Suppressor macrophage treated with lipopolysaccharide for 1 hour (primary cell): ENCODE measurements at places on chromosomes 2 and 18.
A peak's percentile ranks its signal among the peaks of the same experiment; 100 is the strongest.

DNA sequence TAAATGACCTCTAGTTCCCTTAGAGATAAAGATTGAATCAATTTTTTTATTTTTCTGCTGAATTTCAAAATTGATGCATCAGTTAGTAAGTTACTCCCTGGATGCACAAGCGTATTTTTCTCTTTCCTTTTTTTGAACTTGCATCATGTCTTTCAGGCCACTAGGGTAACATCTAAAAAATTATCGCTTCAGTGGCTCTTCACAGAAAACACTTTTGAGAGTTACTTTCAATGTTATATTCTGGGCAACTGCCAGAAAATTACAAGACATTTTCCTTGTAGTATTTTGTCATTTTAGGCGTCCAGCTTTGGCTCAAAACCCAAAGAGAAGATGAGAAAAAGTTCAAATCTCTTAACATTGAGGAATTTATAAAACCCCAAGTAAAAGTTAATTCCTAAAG lies 59.8 kb downstream of the DSEL start:
- DNase-seq = no peak

- DNase-seq = no peak
Measured at GRCh38 chr2:55160422-55160821, 71.7 kb downstream of the CLHC1 start.

- DNase-seq = no peak
Measured at GRCh38 chr2:11377928-11378545, 33.6 kb upstream of the ROCK2 start.

GRCh38 chr18:45276878-45277277 lies 338.4 kb upstream of the SLC14A2 start:
- DNase-seq = no peak

DNA sequence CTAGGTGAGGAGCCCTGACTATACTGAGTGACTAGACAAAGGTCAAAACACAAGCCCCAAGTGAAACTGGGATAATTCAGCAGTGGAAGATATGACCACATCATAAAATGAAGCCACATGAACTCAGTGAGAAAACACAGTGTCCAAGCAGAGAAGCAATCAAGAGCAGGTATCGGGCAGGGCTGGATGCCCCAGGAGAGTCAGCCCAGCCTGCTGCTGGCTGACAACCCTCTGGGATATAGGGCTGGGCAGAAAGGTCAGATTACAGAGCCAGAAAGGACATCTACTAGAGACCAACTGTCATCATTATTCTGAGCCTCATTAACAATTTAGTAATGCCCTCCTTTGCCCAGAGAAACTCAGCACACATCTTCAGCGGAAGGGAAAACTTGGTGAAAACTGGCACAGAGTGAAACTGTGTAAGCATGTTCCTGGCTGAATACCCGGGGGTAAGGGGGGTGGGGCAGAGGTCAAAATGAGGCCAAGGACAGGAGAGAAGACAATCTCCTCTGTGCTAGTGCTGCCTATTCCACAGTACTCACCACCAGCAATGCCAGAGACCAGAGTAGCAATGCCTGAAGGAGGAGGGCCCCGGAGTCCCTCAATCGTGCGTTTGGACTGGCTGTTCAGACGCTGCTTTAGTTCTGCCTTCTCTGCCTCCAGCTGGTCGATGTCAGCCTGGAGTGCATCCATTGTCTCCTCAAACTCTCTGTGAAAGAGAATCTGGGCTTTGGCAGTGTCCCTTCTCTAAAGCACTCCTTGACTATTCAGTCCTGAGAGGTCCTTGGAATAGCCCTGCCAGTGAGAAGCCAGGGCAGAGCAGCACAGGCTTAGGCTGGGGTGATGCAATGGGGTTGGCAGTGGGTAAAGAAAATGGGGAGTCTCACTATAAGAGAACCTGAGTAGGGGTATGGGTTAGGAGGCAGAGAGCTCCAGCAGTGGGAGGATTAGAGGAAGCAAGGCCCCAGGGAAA lies 15.3 kb downstream of the DCTN1 start:
- DNase-seq = no peak

- no peak for DNase-seq
Measured at GRCh38 chr18:65934874-65935273, 184.1 kb downstream of the CDH7 start.

GRCh38 chr2:105779394-105779793 lies 34.7 kb downstream of the NCK2 start:
- DNase-seq = no peak

GRCh38 chr2:238280083-238280825 lies 8.2 kb downstream of the PER2 start:
- DNase-seq = no peak

DNA sequence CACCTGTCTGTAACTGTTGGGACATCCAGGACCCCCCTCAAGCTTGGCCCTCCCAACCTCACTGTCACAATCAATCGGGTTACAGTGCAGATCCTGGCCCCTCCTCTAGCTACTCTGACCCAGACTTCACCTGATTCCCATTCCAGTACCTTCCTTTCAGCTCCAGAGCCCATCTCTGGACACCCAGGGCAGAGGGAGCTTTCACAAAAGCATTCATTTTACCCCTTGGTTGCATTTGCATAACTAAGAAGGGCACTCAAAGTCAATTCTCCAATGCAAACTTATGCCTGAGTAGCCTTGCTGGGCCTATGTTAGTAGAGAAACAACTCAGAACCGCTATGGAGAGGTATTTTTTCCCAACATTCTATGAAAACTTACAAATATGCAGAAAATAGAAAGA lies 7.4 kb downstream of the ZAP70 start:
- no peak for DNase-seq

- no peak for DNase-seq
Measured at GRCh38 chr2:129887688-129888266, 91.7 kb upstream of the RAB6C start.

DNA sequence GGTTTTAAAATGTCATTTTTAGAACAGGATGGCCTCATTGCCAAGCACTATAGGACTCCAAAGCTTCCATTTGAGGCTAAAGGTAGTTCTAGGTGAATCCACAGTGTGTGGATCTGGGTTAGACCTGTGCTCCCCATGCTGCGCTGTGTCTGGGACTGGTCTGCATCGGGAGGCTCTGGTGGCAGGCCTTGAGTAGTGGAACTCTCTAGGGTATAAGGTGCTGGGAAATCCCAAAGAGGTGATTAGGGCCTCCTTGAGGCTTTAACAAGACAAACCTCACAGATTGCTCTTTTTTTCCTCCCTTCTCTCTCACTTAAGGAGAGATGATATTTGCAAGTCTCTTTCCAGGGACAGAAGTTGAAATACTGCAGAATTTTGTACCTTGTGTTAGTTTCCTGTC lies 9.3 kb downstream of the SEC11C start:
- no peak for DNase-seq

- no peak for DNase-seq
Measured at GRCh38 chr2:188443207-188443606, 151.5 kb downstream of the GULP1 start.

DNA sequence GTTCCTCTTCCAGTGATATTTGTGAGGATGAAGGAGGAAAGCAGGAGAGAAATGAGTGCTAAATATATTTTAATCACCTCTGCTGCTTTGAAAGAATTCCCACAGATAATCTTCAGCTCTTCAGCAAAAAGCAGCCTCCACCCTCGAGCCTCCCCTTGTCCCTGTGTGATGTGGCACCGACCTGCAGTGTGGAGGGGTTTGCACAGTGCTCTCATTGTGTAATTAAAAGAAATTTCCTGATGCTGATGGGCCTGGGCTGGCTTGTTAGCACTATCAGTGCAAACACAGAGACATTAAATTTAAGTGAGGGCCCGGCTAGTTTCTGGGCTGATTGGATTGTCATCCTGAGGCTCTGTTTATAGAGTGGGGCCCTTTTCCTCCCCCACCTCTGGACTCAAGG lies 53.4 kb downstream of the KIF5C start:
- no peak for DNase-seq

DNA sequence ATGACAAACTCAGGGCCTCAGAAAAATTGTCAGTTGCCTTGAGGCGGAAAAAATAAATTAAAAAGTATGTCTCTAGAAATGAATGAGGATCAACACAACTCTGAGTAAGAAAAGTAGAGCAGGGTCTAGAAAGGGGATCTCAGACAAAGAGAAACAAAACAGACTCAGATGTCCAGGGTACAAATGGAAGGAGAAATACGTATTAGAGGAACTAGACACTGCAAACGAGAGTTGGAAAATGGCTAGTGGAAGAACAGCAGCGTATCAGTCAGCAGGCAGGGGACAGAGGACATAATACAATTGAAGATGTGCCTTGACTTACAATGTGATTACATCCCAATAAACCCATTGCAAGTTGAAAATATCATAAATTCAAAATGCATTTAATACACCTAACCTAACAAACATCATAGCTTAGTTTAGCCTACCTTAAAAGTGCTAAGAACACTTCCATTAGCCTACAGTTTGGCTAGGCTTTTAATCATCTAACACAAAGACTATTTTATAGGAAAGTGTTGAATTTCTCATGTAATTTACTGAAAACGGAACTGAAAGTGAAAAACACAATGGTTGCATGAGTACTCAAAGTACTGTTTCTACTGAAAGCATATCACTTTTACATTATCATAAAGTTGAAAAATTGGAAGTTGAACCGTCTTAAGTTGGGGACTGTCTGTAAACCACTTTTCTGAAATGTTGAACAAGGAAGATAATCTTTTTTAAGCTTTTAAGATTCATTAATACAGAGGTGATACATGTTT lies 182.8 kb downstream of the NBAS start:
- DNase-seq = no peak

DNA sequence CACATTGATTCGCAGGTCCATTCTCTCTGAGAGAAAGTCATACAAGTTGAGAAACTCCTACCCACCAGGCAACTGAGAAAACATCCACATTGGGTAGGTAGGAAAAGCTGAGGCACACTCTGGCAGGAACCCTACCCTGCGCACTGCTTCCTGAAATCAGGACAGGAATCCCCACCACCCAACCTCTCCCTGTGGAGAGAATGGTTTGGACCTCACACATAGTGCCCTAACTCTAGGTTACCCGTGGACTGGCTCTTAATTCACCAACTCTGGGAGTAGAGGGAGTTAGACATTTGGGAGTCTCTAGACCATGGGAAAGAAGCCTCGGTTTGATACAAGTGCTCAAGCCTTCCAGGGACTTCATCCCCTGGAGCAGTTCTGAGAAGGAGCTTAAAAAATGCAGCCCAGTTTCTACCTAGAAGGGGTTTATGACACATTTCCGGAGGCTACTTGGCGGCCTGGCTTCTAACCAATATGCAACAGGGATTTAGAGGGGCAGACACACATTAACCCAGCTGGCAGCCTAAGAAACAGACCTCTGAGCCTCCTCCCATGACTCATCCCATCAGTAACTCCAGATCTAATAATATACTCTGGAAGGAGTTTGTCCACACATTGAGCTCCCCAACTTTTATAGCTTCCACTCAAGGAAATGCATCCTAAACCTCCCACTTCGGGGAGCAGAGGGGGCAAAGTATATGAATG lies 136.7 kb downstream of the EML6 start:
- no peak for DNase-seq

GRCh38 chr2:10168221-10168620 lies 45.7 kb downstream of the RRM2 start:
- no peak for DNase-seq

- no peak for DNase-seq
Measured at GRCh38 chr18:10860928-10861327, 288.4 kb downstream of the PIEZO2 start.

GRCh38 chr2:44135296-44135695 lies 33.4 kb upstream of the PPM1B start:
- DNase-seq = no peak

DNA sequence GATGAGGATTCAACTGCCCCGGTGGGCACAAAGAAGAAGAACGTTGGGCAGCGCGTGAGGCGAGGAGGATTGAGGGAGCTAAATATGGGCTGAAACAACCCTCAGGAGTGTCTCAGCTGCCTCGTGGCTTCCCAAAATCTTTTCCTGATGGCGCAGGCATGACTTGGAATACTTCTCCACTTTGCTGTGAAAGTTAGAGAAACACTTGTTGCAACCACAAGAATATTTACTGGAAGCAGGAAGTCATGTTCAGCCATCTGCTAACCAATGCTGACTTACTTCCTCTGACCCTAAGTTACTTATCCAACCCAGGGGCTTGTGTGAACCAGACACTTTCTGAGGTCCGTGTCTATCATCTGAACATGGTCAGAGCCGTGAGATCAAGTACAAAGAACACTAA lies 148.8 kb downstream of the ARL4C start:
- peak; percentile 20 for DNase-seq

GRCh38 chr2:203237346-203238238 lies 1.2 kb upstream of the CYP20A1 start:
- no peak for DNase-seq

- DNase-seq = no peak
Measured at GRCh38 chr2:172813314-172813888, 77.8 kb downstream of the RAPGEF4 start.

- DNase-seq = peak; percentile 49
Measured at GRCh38 chr2:168002021-168002553, 245.3 kb downstream of the STK39 start.

GRCh38 chr2:172395503-172395902 lies 31.9 kb upstream of the ITGA6 start:
- DNase-seq = no peak

GRCh38 chr2:214801068-214801467 lies 8.4 kb downstream of the BARD1 start:
- DNase-seq = no peak

- DNase-seq = peak; percentile 79
Measured at GRCh38 chr2:30072250-30072842, 74.5 kb upstream of the YPEL5 start.

DNA sequence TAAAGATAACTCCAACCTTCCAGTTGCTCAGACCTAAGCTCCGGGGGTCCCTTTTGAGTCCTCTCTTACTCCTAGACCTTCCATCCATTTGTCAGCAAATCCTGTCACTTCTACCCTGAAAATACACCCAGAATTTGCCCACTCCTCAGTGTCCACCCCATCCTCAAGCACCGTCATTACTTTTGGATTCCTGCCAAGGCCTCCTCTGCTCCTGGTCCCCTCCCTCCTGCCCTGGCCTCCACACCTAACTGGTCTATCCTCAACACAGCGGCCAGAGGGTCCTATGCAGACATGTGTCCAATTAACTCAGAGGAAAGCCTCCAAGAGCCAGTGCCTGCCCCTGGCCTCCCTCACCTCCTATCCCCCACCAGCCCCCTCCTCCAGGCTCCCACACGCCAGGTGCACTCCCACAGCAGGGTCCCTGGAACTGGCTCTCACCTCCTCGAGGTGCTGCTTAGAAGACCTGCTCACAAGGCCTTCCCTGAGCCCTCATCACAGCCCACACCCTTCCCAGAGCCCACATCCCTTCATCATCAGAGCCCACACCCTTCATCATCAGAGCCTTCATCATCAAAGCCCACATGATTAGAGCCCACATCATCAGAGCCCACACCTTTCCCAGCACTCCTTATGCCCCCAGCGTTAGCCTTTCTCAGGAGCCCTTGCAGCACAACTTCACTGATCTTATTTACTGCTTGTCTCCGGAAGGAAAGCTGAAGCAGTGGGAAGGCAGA lies 20.4 kb downstream of the FAM178B start:
- DNase-seq = no peak

DNA sequence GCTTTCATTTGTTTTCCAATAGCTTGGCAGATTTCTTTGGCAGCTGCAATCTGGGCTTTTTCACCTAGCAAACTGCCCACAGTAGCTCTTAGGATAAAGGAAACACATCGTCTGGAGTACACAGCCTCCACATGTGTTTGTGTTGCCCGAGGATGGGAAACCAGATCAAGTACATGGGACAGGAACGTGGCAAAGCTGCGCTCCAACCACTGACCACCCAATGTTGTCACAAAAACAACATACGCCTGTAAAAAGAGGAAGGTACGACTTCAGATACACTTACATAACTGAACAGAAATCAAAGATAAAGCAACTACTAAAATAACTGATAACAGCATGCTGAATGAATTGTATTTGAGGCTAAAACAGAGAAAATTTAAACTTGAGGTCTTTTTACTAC lies 15.5 kb downstream of the HEATR5B start:
- no peak for DNase-seq

- DNase-seq = peak; percentile 50
Measured at GRCh38 chr2:20781656-20782265, 41.1 kb downstream of the LDAH start.
